C1 segment of cervical spinal cord (tissue), 14 donors: ENCODE measurements at places on chromosomes 3 and 15.

DNA sequence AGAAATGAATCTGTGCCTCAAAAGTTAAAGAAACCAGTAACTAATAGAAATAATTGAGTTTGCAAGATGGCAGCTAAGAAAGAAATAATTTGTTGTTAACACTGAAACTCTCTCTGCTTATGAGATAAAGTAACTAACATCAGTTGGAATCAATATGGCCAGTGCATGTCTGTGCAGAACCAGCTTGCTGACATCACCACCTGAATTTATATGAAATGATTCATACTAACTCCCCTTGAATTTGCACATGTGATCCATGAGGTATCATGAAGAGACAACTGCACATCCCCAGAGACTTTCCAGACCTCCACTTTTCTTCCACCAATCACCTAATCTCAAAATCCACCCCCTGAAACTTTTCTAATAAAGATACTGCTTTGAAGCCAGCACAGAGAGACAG is 10.3 kb upstream of the SLC25A38 start:
- DNase-seq = no peak

- DNase-seq = no peak
These were observed 166.1 kb downstream of the SSR3 start for GRCh38 chr3:156388497-156389448.

DNA sequence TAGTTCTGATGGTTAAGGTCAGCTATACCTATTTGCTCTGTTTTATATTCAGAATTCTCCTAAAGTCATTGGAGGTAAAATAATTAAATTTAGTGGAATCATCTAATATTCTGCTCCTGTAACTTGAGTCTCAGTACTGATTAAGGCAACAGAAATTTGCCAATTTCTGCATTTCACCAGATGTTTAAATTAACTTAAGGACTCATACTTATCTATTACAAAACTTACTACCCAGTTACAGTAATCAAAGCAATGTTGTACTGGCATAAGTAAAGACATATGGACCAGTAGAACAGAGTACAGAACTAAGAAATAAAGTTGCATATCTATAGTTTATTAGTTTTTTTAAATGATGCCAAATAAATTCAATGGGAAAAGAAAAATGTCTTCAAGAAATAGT is 1043.8 kb downstream of the OTOL1 start:
- DNase-seq = no peak

- DNase-seq = no peak
These were observed 439.4 kb upstream of the RBMS3 start for GRCh38 chr3:28841441-28841840.

DNA sequence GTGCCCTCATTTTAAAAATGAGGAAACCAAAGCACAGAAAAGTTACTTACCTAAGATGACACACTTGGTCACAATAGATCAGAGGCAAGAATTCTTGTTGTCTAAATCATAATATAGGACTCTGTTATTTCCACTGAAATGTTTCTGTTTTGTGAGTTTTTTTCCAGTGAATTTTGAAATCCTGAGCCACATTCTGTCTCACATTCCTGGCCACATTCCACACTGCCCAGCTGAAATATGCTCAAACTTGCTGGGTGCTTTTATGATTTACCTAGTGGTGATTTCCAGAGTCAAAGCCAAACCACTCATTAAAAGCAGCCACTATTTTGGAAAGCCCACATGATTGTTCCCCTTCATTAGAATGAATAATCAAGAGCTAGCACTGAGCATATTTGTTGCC is 82.3 kb upstream of the NPHP3 start:
- no peak for DNase-seq

DNA sequence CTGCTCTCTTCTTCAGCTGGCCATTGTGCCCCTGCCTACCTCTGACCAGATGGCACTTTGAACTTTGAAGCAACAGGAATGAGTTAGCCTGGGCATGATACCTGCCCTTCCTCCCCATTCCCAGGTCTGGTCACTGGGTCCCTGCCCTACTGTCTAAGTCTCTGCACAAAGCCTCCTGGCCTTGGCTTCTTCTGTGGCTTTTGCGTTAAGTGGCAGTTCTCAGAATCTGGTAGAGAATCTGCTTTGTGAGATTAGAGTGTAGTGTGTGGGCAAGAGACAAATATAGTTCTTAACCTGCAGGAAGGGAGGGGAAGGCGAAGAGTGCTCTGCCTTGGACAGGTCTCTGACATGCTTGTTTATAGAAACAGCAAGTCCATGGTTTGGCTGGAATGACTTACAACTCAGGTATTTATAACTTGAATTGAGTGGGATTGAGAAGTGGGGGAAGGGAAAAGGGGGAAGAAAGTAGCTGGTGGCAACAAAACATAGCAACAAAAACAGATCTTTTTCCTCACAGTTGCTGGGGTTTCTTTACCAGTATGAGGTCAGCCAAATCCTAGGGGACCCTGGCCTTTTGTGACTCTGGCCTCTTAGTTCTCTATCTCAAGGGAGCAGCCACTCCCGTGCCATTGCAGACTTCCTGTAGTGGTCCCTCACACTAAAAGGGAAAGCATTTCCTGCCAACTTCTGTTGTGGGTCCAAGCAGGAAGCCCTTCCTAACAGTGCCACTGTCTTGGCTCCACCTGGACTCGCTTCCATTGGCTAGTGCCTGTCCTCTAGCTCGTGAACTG is 16.7 kb downstream of the MAPKBP1 start:
- DNase-seq = no peak

- no peak for DNase-seq
These were observed 330.8 kb upstream of the AGTR1 start for GRCh38 chr3:148366743-148367410.

GRCh38 chr3:66506154-66506553 is 5.3 kb upstream of the LRIG1 start:
- DNase-seq = no peak

DNA sequence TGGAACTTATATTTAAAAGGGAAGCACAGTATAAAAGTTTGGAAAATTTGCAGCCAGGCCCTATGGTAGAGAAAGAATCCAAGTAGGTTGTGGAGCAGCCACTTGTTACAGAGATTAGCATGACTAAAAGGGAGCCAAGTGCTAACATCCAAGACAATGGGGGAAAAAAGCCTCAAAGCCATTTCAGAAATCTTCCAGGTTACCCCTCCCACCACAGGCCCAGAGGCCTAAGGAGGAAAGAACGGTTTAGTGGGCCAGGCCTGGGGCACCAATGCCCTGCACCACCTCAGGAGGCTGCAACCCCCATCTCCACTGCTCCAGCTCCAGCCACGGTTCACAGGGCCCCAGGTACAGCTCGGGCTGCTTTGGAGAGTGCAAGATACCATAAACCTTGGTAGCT is 69.9 kb downstream of the IGF2BP2 start:
- DNase-seq = no peak

DNA sequence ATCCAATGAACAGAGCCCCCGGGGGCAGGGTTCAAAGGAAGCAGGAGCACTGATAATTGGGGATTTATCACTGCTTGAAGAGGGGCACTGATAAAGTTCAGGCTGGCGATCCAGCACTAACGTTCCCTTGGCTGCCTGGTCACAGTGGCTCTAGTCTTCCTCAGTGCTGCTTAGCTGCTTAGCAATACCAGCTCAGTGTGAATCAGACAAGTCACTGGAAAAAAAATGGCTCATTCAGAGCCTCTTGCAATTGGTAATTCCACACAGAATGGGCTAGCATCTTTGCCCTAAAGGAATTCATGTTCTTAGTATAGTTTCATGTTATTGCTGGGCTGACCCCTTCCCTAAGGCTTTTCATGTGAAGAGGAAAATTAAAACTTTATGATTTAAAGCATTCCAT is 95.7 kb upstream of the SLC2A2 start:
- peak; percentile 9 for DNase-seq

GRCh38 chr3:182603501-182603900 is 189.8 kb upstream of the ATP11B start:
- no peak for DNase-seq

- no peak for DNase-seq
These were observed 7.3 kb upstream of the BCL2A1 start for GRCh38 chr15:79978260-79978654.

DNA sequence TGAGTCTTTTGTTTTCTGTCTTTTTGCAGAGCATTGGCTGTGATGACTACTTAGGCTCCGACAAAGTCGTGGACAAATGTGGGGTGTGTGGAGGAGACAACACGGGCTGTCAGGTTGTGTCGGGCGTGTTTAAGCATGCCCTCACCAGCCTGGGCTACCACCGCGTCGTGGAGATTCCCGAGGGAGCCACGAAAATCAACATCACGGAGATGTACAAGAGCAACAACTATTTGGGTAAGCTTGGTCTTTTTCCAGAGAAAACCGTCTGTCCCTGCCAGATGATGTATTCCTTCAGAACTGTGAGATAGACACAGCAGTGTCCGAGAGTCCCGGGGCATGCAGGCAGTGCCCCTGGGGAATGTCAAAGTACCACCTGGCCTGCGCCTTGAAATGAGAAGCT is 149.9 kb upstream of the NR2E3 start:
- DNase-seq = no peak

DNA sequence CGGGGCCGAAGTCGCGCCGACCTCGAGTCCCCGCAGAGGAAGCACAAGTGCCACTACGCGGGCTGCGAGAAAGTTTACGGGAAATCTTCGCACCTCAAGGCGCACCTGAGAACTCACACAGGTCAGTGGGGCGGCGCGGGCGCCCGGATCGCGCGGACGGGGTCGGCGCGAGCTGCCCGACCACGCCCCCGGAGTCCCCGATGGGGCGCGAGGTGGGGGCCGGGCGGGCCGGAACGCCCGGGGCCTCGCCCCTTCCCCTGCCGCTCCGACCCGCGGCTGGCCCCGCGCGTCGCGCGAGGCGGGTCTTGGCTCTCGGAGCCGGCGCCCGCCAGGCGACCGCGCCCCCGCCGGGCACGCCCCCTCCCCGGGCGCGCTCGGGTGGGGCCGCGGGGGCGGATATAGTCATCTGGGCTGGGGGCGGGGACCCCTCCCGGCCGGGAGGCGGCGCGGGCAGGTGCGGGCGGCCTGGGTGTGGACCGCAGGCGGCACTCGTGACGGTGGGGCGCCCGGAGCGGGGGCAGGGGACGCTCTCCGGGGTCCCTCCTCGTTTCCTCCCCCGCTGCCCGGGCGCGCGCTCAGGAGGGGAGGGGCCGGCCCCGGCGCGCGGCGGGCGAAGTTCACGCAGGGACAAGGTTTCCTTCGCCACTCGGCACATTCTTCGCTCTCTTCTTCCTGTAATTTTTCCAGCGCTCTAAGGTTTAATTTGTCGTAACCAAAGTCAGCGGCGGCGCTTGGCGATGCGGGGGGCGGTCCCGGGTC is 1.2 kb downstream of the KLF13 start:
- no peak for DNase-seq

DNA sequence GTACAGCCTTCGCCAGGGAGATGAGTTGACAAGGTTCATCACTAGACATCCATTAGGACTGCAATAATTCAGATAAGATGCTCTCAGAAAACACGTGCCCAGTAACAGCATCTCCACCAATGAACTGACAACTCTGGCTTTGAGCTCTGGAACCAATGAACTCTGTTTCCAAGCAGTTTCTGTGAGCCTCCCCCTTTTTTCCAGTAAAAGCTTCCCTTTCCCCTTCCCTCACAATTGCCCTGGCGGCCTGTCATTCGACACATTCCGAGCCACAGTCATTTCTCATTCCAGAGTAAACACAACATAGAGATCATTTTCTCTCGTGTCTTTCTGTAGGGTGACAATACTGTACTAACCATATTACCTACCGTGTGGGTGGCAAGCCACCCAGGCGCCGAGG is 3.6 kb downstream of the PLA2G4D start:
- no peak for DNase-seq

GRCh38 chr3:12267376-12268030 is 21.4 kb upstream of the PPARG start:
- DNase-seq = no peak

DNA sequence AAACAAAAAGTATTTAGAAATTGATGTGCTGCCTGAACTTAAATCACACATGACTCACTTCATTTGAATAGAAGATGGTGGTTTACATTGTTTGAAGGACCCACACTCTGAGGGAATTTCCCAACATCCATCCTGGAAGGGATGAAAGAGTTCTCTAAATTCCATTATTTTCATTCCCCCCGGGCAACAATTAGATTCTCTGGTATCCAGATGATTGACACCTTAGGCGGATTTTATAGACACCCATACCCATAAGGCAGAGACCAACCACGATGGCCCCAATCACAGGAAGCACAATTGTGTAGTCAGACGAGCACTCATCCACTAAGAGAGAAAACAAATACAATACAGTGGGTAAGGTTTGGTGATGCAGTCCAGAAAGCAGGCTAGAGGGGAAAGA is 24.6 kb upstream of the MCCC1 start:
- no peak for DNase-seq

GRCh38 chr15:37397266-37398022 is 297.1 kb upstream of the MEIS2 start:
- DNase-seq = no peak

DNA sequence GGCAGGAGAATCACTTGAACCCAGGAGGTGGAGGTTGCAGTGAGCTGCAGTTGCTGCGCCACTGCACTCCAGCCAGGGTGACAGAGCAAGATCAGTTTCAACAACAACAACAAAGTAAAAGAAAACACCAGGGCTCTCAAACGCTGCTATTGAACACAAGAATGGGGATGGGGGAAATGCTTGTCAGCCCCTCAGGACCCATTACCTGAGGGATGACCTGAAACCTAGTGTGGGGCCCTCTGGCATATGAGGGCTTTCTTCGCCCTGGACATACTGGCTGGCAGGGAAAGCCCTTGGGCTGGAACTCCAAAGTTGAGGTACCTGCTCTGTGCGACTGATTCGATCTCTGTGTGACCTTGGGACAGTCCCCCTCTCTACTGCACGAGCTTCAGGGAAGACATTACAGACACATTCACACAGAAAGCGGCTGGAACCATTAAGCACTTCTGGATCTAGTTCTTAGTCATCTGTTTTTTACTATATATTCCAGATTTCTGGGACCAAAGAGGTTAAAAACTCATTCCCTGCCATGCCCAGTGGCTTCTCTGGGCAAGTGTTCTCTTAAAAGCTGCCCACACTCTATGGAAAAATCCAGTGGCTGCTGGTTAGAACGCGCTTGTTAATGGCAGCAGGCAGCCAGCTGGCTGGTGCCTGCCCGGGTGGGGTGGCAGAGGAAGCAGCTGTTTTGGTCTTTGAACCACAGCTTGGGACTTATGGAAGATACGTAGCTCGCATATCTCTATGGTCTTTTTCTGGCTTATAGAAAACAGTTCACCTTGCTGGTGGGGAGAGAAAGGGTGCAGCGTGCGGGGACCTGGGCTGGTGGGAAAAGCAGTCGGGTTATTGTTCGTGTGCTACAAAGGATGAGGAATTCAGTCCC is 57.2 kb downstream of the ATP1B3 start:
- no peak for DNase-seq

- no peak for DNase-seq
These were observed 31.4 kb downstream of the CA12 start for GRCh38 chr15:63350178-63350621.

GRCh38 chr3:119175872-119176756 is 2.7 kb downstream of the UPK1B start:
- DNase-seq = no peak
